ENCODE measurements at places on chromosomes 12 and 14. TPM values are rescaled to one million over a fixed set of nuclear protein-coding genes. Genes with fewer than 3 reads are reported as not detected.
A peak's percentile ranks its signal among the peaks of the same experiment; 100 is the strongest.

DNA sequence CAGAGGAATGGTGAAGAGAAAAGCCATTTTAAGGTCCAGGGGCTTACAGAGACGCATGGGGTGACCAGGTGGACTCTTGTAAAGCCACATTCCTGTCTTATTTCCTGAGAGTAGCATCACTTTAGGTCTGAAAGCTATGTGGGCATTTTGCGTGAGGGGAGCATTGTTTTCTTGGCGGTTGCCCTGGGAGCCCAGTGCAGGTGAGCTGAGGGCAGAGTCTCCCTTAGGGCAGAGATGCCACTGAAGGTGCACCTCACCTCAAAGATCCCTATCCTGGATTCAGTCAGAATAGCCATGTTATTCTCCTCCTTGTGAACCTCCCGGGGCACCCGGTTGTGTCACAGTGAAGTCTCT is 12.4 kb downstream of the GLRX5 start:
- no peak for DNase-seq

Gene STRAP
- polyA plus RNA-seq = 91.4 TPM

DNA sequence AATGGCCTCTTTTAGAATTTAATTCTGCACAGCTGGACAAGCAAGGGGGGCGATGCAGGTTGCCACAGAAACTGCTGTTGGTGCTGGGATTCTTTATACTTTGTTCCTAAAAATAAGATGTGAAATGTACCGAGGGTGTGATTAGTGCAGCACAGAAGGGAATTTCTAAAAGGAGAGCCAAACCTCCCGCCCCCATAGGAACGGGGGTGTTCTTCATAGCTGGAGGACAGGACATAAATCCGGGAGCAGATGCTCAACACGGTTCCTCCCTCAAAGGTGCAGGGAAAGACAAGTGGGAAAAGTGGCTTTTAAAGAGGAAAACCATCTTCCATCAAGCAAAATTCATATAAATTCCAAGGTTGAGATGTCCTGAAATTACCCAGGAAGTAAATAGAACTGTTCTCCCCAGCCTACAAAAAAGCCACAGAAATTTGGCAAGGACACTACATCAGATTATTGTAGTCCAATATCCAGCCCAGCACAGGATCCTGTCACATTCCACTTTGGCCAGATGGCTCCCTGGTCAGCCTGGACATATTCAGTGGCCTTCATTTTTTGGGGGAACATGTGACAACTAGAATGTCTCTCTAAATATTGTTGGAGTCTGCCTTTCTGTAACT is 51.4 kb upstream of the TMX1 start:
- DNase-seq = no peak

Gene LRRK2
- polyA plus RNA-seq = 8.1 TPM

Gene C12orf50
- not detected for polyA plus RNA-seq

DNA sequence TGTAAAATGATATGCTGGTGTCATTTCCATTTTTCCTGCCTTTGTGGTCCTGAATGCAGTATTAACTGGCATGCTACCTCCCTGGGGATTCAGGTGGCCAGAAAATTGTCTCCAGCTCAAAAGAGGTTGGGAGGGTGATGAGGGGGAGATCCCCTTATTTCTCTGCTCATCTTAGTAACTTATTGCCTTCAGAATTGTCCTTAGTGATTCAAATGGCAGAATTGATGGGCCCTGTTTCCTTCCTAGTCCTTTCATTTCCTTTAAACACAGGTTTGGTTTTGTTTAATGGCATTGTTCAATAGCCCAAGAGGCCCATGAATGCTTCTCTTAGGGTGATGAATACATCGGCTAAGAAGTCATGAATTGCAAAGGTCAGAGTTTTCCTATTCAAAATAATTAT is 207.0 kb downstream of the SLC41A2 start:
- no peak for DNase-seq

DNA sequence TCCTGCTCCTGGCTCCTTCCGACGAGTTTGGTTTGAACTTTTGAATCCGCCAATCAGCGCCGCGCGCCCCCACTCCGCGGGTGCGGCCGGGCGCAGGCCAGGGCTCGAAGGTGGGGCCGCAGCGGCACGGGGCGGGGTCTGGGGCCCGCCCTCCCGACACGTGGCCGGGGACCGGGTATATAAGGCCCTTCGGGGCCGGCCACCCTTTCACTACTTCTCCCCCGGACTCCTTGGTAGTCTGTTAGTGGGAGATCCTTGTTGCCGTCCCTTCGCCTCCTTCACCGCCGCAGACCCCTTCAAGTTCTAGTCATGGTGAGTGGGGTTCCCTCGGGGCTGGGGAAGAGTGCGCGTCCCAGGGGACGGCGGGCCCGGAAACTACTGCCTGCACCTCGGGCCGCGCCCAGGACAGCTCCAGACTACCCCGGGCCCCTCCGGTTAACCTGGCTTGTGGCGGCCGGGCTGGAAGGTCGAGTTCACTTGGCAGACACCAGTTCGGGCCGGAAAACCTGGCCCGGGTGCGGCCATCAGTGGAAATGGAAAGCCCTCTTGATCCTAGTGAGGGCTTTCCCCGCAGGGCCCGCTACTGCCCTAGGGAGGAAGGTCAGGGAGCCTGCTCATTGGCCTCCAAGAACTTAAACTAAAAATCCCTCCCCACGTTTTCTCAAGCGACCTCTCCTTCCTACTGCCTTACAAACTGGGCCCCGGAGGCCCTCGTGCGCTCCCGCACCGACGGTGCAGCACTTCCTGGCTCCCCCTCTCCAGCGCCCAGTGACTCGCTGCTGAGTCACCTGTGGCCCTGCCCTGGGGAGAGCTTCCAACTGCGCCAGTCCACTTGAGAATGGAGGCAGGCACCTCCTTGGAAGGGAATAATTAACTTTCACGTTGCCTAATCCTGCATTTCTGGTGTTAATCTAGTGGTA is at the start of gene TUBA1C:
TUBA1C (plus strand) TSS at position 210 of the 920 bp plus-strand sequence; CDS start at position 310, 100 bp downstream.
- peak; percentile 86 for DNase-seq

DNA sequence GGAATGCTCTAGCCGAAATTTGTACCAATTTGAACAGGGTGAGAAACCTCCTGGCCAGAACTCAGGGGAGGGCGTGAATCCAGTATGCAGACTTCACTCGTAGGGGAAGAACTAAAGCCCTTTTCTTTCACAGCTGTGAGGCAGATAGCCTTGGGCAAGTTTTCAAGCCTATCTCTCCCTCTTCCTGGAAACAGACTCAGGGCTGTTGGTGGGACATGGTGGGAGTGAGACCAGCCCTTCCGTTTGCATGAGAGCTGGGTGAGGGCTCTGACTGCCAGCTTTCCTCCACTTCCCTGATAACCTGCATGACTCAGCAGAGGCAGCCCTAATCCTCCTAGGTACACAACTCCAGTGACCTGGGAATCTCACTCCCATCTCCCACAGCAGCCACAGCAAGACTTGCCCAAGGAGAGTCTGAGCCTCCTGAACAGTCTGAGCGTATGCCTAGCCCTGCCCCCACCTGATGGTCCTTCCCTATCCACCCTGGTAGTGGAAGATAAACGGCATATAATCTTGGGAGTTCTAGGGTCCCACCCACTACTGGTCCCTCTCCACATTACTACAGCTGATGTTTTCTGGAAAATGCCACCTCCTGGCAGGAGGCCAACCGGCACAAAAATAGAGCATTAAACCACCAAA is 170.1 kb upstream of the AMIGO2 start:
- DNase-seq = no peak

GRCh38 chr12:109680264-109681005 is 33.2 kb upstream of the FAM222A start:
- no peak for DNase-seq

DNA sequence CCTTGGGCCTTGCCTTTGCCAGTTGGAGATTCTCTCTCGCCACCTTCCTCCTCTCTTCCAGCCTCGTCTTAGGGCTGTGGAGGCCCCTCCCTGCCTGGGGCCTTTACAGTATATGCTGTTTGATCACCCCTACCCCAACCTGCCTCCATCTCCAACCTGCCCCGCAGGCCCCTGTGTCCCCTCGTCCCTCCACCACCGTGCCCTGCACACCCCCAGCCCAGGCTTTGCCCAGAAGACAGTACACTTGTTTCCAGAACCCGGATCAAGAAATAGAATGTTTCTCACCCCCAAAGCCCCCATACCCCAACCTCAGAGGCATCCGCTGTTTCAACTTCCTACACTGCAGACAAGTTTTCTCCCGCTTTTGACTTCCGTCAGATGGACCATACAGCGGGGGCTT is 202.3 kb upstream of the C14orf180 start:
- no peak for DNase-seq

GRCh38 chr14:97036086-97036852 is 239.1 kb downstream of the VRK1 start:
- DNase-seq = no peak

GRCh38 chr12:21155522-21156351 is 24.7 kb downstream of the SLCO1B1 start:
- no peak for DNase-seq

DNA sequence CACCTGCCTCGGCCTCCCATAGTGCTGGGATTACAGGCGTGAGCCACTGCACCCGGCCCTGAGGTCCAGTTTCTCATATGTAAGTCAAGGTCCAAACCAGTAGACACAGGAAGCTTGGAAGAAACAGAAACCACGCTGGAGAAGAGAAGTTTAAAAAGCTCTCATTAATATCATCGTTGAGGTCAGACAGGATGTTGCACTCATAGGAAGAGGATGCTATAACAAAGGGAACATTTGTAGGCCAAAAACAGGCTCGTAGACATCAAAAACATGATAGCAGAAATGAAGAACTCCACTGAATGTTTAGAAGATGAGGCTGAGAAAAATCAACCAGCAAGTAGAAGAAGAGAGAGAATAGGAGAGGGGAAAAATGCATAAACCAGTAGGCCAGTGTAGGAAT is 46.8 kb downstream of the ACACB start:
- DNase-seq = no peak

DNA sequence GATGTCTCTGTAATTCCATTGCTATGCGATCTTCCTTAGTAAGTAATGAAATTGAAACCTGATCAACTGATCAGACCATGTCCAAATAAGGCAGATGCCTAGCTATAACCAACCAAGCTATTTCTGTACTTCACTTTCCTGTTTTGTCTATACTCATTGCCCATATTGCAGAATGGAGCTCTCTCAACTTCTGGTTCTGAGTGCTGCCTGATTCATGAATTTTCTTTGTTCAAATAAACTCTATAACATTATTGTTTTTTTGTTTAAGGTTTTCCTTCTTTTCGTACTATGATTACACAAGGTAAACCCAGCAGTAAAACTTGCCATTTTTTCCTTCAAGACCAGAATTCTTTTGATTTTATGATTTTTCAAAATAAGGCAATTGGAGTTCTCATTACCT is 16.3 kb downstream of the COX16 start:
- DNase-seq = no peak

DNA sequence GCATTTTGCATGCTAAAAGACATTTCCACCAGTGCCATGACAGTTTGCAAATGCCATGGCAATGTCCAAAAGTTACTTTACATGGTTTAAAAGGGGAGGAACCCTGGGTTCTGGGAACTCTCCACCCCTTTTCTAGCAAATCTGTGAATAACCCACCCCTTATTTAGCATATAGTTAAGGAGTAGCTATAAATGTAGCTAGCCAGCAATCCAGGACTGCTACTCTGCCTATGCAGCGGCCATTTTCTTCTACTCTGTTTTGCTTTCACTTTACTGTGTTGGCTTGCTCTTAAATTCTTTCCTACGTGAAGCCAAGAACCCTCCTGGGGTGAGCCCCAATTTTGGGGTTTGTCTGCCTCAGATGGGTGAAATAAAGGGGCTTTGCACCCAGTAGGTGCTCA is 141.0 kb downstream of the PTPN11 start:
- no peak for DNase-seq

Gene BICD1
- 19.4 TPM for polyA plus RNA-seq

- no peak for DNase-seq
Measured at GRCh38 chr14:66315548-66315947, 170.6 kb upstream of the CCDC196 start.

Gene C12orf60
- polyA plus RNA-seq = 0.50 TPM

- DNase-seq = no peak
Measured at GRCh38 chr12:19654650-19655376, 215.5 kb downstream of the AEBP2 start.

Gene KRT6A
- polyA plus RNA-seq = not detected

DNA sequence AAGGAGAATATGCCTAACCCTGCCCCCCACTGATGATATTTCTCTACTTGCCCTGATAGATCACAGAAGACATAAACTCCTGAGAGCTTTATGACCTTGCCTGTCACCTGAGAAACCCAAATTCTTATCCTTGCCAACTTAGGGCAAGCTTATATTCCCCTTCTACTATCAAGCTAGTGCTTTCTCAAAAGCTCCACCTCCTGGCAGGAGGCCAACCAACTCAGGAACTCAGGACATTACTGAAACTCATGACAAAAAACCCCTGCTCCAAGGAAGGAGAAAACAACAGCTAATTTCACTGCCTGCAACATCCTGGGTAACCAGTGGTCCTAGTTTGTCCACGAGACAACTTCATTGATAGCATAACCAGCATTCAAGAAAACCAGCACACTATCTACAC is 60.9 kb upstream of the FSCB start:
- DNase-seq = no peak

Gene CDK2
- polyA plus RNA-seq = 21.7 TPM

GRCh38 chr12:24229031-24229700 is 279.7 kb upstream of the SOX5 start:
- no peak for DNase-seq

Gene RNASE4
- 183 TPM for polyA plus RNA-seq

DNA sequence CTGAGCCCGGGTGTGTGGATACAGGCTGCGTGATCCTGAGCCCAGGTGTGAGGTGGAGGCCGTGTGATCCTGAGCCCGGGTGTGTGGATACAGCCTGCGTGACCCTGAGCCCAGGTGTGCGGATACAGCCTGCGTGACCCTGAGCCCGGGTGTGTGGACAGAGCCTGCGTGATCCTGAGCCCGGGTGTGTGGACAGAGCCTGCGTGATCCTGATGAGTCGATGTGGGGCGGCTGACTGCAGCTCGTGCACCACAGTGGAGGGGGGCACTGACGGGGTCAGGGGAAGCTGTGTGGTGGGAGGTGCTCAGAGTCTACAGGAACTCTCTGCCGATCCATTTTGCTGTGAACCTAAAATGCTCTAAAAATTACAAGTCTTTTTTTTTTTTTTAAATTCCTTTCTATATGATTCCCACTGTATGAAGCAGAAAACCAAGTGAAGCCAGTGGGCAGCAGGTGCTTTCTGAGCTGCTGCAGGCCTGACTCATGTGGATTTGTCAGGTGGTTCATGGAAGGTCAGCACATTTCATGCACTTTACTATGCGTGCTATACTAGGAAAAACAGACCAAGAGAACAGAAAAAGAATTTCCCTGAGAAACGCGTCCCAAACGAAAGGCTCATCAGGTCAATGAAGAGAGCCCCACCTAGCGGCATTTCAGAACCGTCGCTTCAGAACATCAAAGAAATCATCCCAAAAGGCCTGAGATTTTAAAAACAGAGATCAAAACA is 19.3 kb downstream of the BRF1 start:
- no peak for DNase-seq

Gene A2M
- polyA plus RNA-seq = 926 TPM

DNA sequence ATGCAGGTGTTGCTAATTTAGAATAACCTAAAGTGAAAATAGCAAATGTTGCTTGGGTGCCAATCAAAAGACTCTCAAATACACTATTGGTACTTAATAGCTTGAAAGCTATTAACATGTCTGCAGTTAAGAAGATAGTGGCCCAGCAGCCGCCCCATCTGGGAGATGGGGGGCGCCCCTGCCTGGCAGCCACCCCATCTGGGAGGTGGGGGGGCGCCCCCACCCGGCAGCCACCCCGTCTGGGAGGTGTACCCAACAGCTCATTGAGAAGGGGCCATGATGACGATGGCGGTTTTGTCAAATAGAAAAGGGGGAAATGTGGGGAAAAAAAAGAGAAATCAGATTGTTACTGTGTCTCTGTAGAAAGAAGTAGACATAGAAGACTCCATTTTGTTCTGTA is 923.1 kb upstream of the MDGA2 start:
- DNase-seq = no peak
